NCI-H460 (cell line): ENCODE measurements at places on chromosomes 2 and 18. TPM values are rescaled to one million over a fixed set of nuclear protein-coding genes. Genes with fewer than 3 reads are reported as not detected.

DNA sequence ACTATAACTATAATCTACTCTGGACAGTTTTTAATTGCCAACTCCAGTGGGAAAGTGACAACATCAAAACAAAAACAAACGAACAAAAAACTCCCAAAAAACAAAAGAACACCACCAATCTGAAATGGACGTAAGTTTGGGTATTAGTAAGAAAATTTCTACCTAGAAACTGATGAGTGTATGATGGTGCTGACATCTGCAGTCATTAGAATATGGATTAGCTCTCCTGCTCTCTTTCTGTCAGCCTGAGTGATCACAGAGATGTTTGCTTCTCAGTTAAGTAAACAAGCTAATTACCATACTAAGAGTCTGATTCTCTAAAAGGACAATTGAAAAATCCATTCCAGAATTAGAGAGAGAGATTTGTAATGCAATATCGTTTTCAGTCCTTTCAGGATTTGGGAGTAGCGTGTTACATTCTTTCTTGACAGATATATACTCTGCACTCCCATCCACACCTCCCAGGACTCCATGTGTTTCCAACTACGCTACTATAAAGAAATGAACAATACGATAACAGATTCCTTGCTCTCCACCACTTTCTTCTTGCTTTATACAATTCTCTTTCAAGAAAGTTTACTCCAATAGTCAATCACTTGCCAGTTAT is 1347.4 kb upstream of the PIK3C3 start:
- no peak for DNase-seq

DNA sequence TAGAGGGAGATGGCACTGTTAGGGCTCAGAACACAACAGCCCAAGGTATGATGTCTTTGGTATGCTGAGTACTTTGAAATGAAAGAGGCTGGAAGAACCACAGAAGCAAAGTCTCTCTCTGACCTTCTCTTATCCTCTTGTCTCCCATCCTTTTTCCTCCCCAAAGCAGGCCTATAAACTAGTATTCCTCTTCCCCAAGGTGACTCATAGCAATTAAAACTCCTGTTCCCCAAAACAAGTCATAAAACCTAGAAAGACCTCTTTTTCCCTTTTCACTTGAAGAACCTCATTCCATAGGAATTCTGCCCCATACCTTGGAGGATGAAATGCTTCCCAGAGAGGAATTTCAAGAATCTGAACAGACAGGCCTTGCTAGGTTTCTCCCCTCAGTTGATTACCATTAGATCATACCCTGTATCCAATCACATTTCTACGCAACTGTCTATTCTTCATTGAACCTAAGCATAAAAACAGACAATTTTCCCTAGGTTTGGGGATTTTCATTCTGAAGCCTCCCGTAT is 25.7 kb downstream of the MDH1 start:
- no peak for DNase-seq

DNA sequence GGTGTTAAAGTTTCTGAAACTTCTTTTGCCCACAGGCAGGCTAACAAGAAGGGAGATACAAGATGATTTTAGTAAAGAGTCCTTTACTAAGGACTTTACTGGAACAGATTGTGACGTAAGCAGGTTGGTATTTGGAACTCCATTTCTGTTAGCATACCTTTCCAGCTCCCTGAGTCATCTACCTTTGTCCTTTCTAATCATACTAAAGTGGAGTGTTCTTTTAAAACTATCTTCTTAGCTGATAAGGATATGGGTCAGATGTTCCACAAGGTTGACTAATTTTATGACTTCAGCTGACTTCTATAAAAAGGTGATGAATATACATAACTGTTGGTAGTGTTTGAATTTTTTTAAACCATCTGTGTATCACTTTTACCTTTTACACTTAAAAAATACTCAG is 21.1 kb downstream of the UGP2 start:
- DNase-seq: no peak

DTNA gene
- 5.4 and 6.3 TPM in 2 replicates for total RNA-seq

DNA sequence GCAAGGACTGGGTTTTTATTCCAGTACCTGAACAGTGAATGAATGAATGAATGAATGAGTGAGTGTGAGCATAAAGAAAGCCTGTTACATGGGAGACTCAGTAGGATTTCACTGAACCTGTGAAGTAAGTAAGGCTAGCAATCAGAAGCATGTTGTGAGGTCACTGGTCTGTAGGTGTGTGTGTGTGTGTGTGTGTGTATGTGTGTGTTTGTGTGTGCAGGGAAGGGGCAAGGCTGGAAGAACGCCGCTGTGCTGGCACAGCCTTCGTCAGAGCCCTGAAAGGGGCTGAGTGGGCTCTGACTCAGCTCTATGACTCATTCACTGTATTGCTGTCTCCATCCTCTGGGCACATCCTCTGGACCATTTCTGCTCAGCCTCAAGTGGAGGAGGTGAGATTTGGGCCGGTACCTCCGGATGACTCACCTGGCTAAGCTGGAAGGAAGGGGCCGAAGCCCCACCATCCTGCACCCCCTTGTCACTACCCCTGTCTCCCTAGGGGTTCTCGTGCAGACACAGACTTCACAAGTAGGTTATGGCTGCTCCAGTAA is 51.4 kb upstream of the MRPL33 start:
- DNase-seq: peak; percentile 79

DNA sequence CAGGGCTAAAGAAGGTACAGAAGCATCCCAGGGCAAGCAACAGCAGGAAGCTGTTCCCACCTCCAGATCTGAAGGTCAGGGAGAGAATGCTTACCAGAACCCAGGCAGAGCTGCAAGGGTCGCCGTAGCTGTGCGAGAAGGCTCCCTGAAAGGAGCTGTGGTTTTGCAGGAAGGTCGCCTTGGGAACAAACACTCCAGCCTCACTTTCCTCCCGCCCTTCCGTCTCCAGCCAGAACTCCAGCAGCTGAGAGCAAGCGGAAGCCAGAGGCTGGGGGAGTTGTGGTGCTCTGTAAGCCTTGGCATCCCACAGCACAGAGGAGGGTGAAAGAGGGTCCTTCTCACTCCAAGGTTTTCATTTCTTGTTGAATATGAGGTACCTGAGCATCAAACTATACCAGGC is 18.3 kb upstream of the ICOS start:
- DNase-seq: no peak

- no peak for DNase-seq
These were observed 52.7 kb downstream of the ATOH8 start for GRCh38 chr2:85806358-85807118.

GRCh38 chr2:100178085-100178788 is 35.8 kb upstream of the AFF3 start:
- peak; percentile 78 for DNase-seq

DNA sequence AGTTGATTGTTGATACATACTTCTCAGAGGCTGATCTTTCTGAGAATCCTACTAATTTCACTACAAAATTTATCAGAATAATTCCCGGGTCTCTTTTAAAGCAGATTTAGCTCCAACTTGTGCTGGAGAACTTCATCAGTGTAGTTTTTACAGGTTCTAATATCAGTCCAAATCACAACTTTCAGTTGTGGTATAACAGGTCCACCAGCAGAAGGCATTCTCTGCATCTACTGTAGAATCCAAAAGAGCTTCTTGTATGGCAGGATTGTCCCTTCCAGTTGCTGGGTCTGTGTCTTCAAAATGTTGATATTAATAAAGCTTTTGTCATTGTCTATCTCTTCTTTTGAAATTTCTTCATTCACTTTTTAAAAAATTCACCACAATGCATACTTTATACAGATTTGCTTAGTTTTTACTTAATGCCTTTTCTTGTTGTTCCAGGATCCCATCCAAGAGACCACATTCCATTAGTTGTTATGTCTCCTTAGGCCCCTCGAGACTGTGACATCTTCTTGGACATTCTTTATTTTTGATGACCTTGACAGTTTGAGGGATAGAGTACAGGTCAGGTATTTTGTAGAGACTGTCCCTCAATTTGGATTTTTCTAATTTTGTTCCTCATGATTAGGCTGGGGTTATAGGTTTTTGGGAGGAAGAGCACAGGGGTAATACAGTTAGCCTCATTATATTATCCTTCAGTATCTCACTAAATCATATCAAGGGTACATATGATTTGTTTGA is 490.5 kb upstream of the MEX3C start:
- DNase-seq: no peak

DNA sequence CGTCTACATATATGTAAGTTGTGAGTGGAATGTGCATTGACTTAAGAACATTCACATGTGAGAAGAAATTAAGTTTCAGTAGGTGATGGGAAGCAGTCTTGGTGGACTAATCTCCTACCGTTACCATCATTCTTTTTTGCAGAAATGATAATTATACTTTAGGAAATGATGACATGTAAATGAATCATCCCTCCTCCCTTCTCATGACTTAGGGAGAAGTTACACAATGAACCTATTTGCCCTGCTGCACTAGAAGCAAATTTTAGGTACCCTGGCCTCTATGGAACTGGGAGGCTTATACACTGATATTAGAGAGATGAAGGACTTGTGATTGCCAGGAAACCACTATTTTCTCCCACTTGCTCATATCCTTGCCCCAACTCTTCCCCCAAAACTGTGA is 214.2 kb downstream of the CALCRL start:
- no peak for DNase-seq

HOXD13 gene
- total RNA-seq: 4.7 and 5.2 TPM in 2 replicates

TRIM43 gene
- 0.07 TPM in 1 of 2 replicates, not detected in the other for total RNA-seq

PLCL1 gene
- 0.02 and 0.09 TPM in 2 replicates for total RNA-seq

ANKRD30B gene
- total RNA-seq: not detected in 2 replicates

DNA sequence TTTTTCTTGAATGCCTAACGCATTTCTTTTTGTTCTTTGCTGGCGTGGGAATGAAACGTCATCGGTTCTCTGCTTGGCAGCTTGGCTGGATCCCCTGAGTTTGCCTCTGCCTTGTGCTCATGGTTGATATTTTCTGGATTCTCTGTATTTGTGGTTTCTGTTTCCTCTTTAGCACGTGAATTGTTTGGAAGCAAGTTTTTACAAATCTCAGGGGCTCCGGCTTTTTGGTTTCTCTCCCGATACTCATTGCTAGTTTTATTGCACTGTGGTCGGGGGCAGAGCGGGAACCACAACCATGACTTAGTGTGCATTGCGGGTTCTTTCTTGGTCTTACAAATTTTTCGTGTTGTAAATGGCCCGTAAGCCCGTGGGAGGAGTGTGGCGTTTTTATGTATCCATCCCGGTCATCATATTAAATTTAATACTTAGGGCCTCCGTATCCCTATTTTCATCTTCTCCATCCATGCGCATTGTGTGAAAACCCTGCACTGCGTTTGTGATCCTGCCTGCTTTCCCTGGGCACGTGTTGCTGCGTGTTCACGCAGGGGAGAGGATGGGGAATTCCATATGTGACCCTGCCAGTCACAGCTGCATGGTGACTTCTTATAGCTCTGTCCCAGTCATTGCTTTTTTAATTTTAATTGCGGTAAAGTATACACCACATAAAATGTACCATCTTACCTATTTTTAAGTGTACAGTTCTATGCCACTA is 9.4 kb downstream of the RAMP1 start:
- no peak for DNase-seq

IL36A gene
- not detected in 2 replicates for total RNA-seq
